ENCODE measurements at places on chromosomes 5 and 9.

DNA sequence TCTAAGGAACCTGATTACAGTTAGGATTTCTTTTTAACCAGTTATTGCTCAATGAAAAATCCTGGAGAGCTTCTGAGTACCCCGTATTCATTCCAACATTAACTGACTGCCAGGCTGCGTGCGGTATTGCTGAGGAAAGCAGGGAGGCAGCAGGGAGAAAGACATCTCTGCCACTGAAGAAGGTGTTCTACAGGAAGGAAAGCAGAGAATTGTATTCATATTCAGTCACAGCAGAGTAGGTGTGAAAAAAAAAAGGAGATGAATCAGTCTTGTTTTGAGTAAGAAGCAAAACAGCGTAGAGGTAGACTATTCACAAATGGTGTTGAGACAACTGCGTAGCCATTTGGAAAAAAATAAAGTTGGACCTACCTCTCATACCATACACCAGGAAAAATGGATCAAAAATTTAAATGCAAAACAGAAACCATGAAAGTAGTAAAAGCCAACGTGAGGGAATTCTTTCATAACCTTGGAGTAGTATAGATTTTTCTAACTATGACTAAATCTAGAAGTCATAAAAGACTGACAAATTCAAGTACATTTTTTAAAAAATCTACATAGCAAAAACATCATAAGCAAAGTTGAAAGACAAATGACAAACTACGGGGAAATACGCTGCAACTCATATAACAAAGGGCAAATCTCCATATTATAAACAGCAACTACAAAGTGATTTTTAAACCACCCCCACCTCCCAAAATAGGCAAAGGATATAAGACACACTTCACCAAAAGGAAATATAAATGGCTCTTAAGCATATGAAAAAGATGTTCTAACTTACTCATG is 9.9 kb upstream of the NR4A3 start:
- no peak for DNase-seq

DNA sequence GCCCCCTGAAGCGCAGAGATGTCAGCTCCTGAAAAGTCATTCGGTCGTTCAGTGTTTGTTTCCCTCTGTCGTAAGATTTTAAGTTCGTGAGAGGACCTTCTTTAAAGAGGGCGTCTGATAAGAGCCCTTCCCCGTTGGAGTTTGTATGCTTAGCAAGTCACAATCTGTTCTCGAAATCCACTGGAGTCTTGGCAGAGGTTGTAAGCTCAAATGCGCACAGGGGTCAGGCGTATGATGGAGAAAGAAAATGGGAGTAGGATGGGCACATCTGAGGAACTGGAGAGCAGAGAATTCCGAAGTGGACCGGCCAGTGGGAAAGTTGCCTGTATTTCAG is 710 bp downstream of the HSD17B4 start:
- no peak for DNase-seq

- DNase-seq = peak; percentile 26
These were observed 71.2 kb downstream of the RAPGEF1 start for GRCh38 chr9:131668439-131669268.

DNA sequence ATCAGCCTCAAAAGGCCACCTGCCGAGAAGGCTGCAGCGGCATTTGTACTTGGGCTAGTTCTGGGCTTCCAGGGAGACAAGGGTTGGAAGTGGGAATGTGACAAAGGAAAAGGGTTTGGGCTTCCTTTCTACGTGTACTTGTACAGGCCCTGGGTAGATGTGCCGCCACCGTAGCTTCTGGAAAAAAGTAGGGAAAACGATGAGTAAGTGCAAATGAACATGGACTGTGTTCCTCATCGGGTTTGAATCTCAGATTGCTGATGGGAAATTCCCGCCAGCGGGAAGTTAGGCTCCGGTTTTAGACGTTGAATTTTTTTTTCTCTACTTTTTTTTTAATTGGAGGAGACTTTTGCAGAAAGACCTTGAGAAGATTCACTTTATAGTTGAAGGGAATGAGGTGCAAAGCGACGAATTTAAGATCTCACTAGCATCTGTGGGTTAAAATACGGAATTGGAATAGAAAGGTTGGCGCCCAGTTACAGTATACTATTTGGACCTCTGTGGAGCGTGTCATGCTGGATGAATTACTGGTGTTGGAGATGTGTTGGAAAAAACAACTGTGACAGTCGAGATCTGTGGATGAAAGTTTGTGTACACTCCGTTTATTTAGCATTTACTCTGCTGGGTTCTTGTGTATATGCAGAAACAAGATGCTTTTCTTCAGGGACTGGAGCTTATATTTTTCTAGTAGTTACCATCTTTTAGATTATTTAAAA is 1.2 kb downstream of the G3BP1 start:
- DNase-seq = no peak

DNA sequence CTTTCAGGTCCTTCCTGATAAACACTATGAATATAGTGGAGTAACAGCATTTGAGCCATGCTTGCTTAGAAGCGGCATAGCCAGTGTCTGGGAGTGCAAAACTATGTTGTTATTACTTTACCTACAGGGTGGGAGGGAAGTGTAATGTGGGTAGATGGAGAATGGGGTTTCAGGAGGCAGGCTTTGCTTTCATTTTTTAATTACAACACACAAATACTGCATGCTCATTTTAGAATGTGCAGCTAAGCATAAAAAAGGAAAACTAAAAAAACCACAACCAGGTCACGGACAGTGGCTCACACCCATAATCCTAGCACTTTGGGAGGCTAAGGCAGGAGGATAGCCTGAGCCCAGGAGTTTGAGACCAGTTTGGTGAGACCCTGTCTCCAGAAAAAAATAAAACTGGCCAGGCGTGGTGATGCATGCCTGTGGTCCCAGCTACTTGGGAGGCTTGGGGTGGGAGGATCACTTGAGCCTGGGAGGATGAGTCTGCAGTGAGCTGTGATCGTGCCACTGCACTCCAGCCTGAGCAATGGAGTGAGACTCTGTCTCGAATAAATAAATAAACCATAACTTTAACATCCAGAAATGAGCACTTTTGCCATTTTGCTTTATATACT is 20.2 kb downstream of the HAVCR1 start:
- no peak for DNase-seq

- no peak for DNase-seq
These were observed 68.9 kb downstream of the PPIC start for GRCh38 chr5:122967625-122968024.

DNA sequence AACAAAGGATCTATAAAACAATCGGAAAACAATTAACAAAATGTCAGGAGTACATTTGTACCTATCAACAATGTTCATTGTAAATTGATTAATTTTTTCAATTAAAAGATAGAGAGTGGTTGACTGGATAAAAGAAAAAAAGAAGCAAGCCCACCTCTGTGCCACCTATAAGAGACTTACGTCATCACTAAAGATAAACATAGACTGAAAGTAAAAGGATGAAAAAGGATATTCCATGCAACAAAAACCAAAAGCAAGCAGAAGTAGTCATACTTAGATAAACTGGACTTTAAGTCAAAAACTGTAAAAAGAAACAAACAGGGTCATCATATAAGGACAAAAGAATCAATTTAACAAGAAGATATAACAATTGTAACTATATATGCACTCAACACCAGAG is 197.4 kb downstream of the RASEF start:
- no peak for DNase-seq

- no peak for DNase-seq
These were observed 71.9 kb downstream of the RALGPS1 start for GRCh38 chr9:126986506-126986951.

- DNase-seq = no peak
These were observed 535.3 kb downstream of the PDE4D start for GRCh38 chr5:59358005-59358861.

DNA sequence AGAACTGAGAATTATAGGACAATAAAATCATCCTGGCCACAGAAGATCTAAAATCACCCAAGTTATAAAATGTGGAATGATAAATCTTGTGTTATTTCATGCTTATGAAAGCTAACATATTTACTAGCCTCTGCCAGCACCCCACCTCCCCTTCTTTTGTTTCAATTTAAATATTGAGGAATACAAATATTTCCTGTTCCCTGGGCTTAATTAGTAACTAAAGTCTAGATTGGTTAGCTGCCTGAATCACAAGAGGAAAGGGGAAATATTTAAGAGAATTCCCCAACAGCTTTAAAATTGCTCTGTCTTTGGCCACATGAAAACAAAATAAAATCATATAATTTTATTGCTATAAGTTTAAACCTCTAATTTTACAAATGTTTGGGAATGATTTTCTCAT is 287.0 kb downstream of the PRELID2 start:
- no peak for DNase-seq

- no peak for DNase-seq
These were observed 9.2 kb upstream of the RARS1 start for GRCh38 chr5:168477060-168477459.

DNA sequence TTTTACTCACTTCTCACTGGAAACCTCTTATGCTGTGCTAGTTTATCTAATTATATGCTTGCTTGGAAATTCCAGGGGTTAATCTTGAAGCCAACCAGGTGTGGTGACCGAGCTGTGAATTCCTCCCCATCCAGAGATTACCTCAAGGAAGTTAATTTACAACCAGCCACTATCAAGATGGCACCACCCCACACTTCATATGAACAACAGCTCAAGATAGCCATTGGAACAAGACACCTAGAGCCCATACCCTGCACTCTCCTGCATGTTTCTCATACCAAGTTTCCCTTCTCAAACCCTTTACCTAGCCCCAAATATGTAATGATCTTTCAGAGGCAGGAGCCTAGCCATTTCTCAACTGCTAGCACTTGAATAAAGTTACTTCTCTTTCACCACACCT is 2156.9 kb upstream of the C9orf72 start:
- DNase-seq = no peak

DNA sequence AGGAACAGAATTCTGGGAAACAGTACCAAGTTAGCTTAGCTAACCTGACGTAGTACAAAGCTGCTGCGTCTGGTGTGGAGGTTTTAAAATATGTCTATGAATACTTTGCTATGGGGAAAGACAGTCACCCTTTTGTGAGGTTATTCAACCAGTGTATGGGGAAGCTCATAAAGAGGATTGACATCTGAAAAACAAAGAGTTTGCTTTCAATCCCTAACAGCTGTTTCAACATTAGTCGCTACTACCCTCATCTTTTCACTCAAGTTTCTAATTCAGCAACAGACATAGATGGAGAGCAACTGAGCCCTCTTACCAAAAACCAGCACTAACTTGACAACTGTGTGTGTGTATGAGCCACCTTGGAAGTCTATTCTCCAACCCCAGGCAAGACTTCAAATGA is 7.8 kb upstream of the MSANTD3 start:
- DNase-seq = no peak

DNA sequence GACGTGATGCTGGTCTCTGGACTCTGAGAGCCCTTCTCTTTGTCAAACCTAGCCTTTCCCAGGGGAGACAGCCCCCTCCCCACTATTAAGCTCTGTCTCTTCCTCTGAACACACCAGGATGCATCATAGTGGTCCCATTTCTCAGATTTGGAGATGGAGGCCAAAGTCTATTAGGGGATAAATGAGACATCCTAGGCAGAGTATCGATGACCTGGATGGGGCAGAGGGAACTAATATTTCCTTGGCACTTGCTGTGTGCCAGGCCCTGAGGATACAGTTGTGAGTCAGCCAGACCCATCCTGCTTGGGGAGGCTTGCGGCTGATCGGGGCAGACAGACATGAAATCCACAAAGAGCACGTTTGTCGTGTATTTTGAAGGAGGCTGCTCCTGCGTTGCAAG is 5.2 kb downstream of the DNM1 start:
- no peak for DNase-seq

DNA sequence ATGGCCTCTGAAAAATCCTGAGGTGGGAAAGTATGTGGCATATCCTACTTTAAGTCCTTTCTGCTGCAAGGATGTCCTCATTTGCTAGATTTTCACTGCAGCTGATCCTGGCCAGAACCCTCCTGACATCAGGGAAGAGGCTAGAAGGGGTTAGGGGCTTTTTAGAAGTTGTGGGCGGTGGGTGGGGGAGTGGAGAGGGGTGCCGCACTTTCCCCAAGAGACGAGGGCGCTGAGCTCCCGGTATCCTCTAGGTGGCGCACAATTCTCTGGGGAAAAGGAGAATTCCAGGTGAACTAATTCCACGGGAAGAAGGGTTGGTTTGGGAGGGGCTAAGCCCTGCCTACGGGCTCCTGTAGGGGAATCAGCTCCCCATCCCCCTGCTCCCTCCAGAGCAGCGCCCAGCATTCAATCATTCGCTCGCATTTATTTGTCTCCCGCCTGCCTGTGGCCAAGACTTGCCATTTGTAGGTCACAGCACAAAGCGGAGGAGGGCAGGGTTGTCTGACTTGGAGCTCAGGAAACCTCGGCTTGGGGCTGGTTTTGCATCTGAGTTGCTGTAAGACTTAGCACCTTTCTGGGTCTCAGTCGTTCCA is 42.9 kb upstream of the HAND1 start:
- DNase-seq = no peak

GRCh38 chr9:128404560-128404959 is 16.1 kb upstream of the CERCAM start:
- no peak for DNase-seq

DNA sequence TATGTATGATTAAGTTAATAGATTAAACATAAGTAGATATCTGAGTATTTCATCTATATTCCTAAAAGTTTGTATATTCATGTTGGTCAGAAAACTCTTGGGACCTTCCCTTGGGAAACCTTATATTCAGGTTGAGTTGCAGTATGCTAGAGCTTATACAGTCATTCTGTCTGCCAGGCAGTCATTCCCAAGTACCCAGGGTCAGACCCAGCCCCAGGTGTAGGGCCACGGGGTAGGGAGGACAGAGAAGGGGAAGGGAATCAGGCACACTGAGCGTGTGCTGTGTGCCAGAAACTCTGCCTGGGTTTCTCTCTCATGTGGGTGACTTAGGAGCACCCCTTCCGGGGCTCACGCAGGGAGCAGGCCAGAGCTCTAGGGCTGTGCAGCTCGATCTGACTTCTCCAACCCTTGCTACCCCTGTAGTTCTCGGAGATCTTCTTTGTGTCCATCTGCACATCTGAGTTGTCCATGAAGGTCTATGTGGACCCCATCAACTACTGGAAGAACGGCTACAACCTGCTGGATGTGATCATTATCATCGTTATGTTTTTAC is 28.2 kb downstream of the CATSPER3 start:
- no peak for DNase-seq

GRCh38 chr5:128491291-128491690 is 46.8 kb downstream of the FBN2 start:
- no peak for DNase-seq

GRCh38 chr5:53884844-53885243 is 324.4 kb downstream of the NDUFS4 start:
- DNase-seq = no peak

DNA sequence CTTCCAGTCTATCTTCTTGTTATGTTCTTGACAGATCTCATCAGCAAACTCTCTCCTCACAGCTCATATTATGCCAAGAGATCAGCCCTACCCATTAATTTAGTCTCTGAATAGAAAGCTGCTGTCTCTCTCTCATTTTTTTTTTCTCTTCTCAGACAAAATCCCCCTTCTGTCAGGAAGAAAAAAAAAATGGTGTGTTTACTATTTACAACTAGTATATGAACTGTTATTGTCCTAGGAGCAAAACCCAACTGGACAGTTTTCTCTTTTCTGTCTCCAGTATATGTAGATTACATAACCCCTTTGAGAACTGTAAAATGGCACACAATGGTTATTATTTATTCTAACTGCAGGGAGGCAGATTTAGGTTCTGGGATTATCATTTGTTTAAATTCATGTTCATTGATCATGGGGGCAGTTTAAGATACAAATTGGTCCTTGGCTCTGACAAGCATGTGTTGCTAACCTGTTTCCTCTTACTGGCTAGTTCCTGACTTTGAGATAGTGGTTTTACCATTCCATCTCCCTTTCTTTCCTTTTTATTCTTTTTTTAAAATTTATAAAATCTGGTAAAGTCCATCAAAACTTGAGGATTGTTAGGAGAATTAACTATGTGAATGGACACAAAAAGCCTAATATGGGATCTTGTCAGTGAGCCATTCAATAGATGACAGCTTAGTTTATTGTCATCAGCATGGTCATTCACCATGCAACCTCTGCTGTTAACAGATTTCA is 210.0 kb upstream of the PAPPA start:
- no peak for DNase-seq

Data from NCI-H1092 (cell line).